Activated CD8-positive, alpha-beta memory T cell treated with anti-CD3 and anti-CD28 coated beads, Interleukin-2, amount 10 ng/mL, durations not matched to agents 7 days and 5 days (primary cell): ENCODE measurements at places on chromosomes 11 and 22. TPM values are rescaled to one million over a fixed set of nuclear protein-coding genes. Genes with fewer than 3 reads are reported as not detected.
A peak's percentile ranks its signal among the peaks of the same experiment; 100 is the strongest.

GRCh38 chr22:47233316-47234243 is 471.1 kb downstream of the TBC1D22A start:
- DNase-seq, result peak; percentile 12
- H3K4me3 ChIP-seq, result no peak overlapping the region
- no peaks in the 10 kb centered on the region for H3K36me3 ChIP-seq
- H3K4me1 ChIP-seq, result no peaks in the 10 kb centered on the region

Gene TIMM10
- total RNA-seq, result 74.5 TPM

- H3K4me1 ChIP-seq, result peaks cover 28% of the 10 kb centered on the region
- DNase-seq, result peak; percentile 87
- no peaks in the 10 kb centered on the region for H3K27me3 ChIP-seq
- peaks cover 8% of the 10 kb centered on the region for H3K36me3 ChIP-seq
- H3K4me3 ChIP-seq, result peak within 1 kb of the TSS; percentile 76
These were observed at the start of gene ARSA for GRCh38 chr22:50627642-50628542. Gene ARSA, minus strand, starts transcription at chr22:50628152. Its CDS starts 373 bp downstream, at chr22:50627779.

DNA sequence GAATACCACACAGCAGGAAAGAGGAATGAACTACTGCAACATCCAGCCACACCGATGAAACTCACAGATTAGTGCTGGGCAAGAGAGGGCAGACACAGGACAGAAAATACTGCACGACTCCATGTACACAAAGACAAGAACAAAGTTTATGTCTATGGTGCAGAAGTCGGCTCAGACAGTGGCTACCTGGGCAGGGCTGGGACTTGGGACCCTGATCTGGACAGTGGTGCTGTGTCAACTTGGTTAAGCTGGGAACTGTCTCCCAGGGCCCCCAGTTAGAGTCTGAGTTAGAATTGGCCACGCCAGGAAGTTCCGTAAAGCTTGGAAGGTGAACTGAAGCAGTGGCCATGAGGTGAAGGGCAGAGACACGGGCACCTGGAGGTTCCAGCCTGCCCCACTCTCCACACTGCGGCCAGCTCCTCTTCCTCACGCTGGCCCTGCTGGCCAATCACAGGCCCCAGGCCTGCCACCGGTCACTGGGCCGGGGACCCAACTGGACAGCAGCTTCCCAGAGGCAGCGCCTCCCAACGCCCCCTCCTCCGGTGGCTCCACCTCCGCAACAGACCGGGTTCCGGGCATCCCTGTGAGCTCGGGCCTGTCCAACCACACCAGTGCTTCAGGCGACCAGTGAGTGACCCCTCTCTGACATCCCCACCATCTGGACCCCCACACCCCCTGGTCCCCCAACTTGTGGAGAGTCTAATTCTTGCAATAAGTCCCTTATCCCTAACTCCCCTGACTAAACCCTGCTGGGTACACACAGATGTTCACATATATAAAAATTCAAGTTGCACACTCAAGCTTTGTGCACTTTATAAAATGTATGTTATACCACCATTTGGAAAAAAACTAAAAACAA is 93.7 kb downstream of the MICAL3 start:
- peaks cover under 1% of the 10 kb centered on the region for H3K36me3 ChIP-seq
- DNase-seq, result no peak
- H3K4me1 ChIP-seq, result peaks cover 16% of the 10 kb centered on the region
- no peak overlapping the region for H3K27ac ChIP-seq

GRCh38 chr11:65619281-65619928 is 3.8 kb downstream of the PCNX3 start:
- no peak for DNase-seq
- H3K36me3 ChIP-seq, result peaks cover 27% of the 10 kb centered on the region
- H3K27me3 ChIP-seq, result no peaks in the 10 kb centered on the region
- H3K4me1 ChIP-seq, result peaks cover 19% of the 10 kb centered on the region
- no peak overlapping the region for H3K27ac ChIP-seq

Gene FAM111B
- 42.7 TPM for total RNA-seq

GRCh38 chr22:40240686-40241085 is 63.0 kb downstream of the TNRC6B start:
- H3K27ac ChIP-seq, result peak overlapping the region; percentile 55
- DNase-seq, result no peak

Gene HBG1
- not detected for total RNA-seq

GRCh38 chr22:29032584-29032983 is 29.0 kb downstream of the C22orf31 start:
- peaks cover 10% of the 10 kb centered on the region for H3K4me1 ChIP-seq
- DNase-seq, result no peak
- peaks cover 70% of the 10 kb centered on the region for H3K27me3 ChIP-seq
- H3K36me3 ChIP-seq, result no peaks in the 10 kb centered on the region
- H3K4me3 ChIP-seq, result no peak overlapping the region

DNA sequence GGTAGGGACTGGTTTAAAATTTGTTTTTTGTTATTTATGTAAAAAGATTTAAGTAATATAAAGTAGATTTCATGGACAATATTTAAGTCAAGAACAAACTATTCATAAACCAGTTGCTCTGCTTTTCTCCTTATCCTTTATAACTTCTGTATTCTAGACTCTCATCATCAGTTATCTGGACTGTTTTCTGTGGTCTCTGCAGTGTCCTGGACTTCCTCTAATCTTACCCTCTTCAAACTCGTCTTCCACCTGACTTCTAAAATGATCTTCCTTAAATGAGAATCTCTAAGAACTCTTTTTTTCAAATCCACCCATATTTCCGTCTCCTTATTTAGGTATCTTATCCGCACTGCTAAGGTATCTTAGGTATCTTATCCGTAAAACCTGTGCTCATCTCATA is 8.1 kb downstream of the RRM1 start:
- H3K27ac ChIP-seq, result no peak overlapping the region
- no peaks in the 10 kb centered on the region for H3K27me3 ChIP-seq
- H3K36me3 ChIP-seq, result peaks cover 57% of the 10 kb centered on the region
- peaks cover 47% of the 10 kb centered on the region for H3K4me1 ChIP-seq
- no peak for DNase-seq
- H3K4me3 ChIP-seq, result no peak overlapping the region

DNA sequence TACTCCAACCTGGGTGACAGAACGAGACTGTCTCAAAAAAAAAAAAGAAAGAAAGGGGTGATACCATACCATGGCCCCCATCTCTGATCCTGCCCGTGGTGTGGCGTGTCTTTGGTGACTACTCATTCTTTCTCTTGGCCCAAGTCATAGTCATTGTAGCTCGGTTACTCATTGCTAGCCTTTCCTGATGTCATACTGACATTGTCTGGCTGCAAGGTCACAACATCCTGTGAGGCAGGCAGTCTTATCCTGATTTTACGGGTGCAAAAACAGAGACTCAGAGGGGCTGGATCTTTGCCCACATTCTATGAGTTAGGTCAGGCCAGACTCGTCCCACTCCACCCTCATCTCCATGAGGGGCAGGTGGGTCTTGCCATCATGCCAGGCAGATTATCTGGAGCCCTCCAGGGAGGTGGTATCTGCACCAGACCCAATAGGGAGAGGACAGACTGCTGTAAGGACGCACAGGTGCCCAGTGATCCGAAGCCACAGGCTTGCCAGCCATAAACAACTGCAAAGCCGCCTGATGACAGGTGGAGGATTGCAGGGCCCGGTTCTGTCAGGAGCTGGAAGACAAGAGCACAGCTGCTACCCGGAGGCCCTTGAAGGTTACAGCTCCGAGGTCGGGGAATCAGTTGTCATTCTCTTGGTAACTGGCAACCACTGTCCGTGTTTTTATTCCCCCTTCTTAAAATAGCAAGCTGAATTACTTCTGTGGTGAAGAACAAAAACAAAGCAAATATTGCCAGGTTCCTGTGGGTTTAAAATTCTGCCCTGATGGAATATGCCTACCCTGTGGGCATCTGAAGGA is 13.8 kb downstream of the TOM1 start:
- no peaks in the 10 kb centered on the region for H3K27me3 ChIP-seq
- peak; percentile 65 for DNase-seq
- H3K27ac ChIP-seq, result no peak overlapping the region
- H3K36me3 ChIP-seq, result no peaks in the 10 kb centered on the region
- peaks cover 51% of the 10 kb centered on the region for H3K4me1 ChIP-seq

Gene PDGFD
- total RNA-seq, result 0.12 TPM

GRCh38 chr22:35656284-35656752 is 8.1 kb downstream of the APOL6 start:
- H3K36me3 ChIP-seq, result peaks cover 90% of the 10 kb centered on the region
- no peak overlapping the region for H3K27ac ChIP-seq
- peaks cover 66% of the 10 kb centered on the region for H3K4me1 ChIP-seq
- H3K27me3 ChIP-seq, result no peaks in the 10 kb centered on the region

GRCh38 chr11:85863855-85864254 is 8.7 kb downstream of the CCDC83 start:
- H3K4me1 ChIP-seq, result no peaks in the 10 kb centered on the region
- H3K27ac ChIP-seq, result no peak overlapping the region
- H3K4me3 ChIP-seq, result no peak overlapping the region

DNA sequence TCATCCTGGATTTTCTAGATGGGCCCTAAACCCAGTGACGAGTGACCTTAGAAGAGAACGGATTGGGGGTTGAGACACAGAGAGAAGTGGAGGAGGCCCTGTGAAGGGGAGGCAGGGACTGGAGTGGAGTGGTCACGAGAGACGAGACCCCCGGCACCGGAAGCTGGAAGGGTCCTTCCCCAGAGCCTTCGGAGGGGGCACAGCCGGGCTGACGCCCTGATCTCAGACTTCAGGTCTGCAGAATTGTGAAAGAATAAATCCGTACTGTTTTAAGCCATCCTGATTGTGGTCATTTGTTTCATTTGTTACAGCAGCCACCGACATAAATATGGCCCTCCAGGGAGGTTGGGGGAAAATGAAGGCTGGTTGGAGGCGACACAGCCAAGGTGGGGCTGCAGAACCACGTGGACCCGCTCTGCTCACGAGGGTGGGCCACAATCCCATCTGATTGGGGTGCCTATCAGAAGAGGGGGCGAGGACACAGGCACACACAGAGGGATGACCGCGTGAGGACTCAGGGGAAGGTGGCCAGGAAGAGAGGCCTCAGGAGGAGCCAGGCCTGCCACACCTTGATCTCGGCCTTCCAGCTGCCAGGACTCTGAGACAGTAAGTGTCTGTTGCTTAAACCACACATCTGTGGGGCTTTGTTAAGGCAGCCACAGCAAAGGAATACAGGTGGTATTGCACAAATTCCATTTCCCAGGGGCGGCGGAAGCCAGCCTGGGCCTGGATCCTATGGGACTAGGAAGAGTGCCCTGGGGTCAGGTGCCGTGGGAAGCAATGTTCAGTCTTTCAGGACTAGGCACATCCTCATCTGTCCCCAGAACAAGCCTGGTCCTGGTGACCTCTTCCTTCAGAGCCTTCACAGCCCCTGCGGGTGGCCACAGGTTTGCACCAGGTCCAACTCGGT is 73.3 kb upstream of the SHANK2 start:
- H3K4me3 ChIP-seq, result no peak overlapping the region
- H3K27me3 ChIP-seq, result no peaks in the 10 kb centered on the region
- no peaks in the 10 kb centered on the region for H3K4me1 ChIP-seq
- no peak for DNase-seq

GRCh38 chr11:68338051-68338780 is 25.8 kb downstream of the LRP5 start:
- H3K27me3 ChIP-seq, result peaks cover 3% of the 10 kb centered on the region
- no peaks in the 10 kb centered on the region for H3K36me3 ChIP-seq
- H3K4me1 ChIP-seq, result peaks cover 63% of the 10 kb centered on the region
- peak overlapping the region; percentile 61 for H3K27ac ChIP-seq

GRCh38 chr11:112289588-112290492 is 29.2 kb upstream of the PLET1 start:
- peak overlapping the region; percentile 71 for H3K4me3 ChIP-seq
- peak; percentile 87 for DNase-seq
- peak overlapping the region; percentile 71 for H3K27ac ChIP-seq
- H3K36me3 ChIP-seq, result peaks cover 8% of the 10 kb centered on the region

Gene OR5A1
- total RNA-seq, result not detected

Gene SPTBN2
- total RNA-seq, result 0.52 TPM

DNA sequence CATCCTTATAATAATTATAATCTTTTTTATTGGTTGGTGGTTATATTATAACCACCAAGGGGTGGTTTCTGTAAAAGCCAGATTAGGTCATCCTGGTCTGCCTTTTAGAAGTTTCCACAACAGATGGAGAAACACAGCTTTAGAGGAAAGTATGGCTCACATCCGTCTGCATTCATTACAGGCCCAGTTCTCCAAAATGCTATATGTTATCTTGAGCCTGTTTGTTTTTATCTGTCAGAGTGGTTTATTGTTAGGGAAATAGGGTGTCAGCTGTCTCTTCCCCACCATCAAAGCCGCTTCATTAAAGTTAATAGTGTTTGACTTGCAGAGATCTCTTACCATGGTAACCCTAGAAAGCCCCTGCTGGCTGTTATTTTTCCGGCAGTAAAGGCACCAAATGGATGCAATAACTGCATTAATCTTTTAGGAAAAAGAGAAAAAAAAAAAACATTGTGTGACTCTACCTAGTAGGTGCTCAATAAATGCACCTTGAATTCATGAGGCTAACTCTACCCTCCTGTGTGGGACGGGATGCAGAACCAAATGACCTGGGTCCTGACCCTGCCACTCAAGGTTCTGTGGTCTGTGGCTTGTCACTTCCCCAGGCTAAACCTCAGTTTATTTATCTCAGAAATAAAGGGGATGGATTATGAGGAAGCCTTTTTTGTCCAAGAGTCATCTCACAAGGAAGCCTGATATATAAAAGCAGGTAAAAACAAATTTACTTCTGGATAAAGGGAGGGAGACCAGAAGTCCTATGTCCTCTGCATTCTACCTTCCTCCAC is 118.3 kb downstream of the WT1 start:
- DNase-seq, result no peak
- peaks cover 33% of the 10 kb centered on the region for H3K27me3 ChIP-seq
- H3K4me1 ChIP-seq, result peaks cover 18% of the 10 kb centered on the region
- H3K4me3 ChIP-seq, result no peak overlapping the region
- no peaks in the 10 kb centered on the region for H3K36me3 ChIP-seq

Gene CCDC87
- total RNA-seq, result 0.12 TPM

Gene MFNG
- total RNA-seq, result 220 TPM

Gene SELENOH
- total RNA-seq, result 114 TPM

GRCh38 chr22:44182588-44183286 is 2.0 kb downstream of the PARVG start:
- H3K27me3 ChIP-seq, result peaks cover 5% of the 10 kb centered on the region
- H3K4me1 ChIP-seq, result peaks cover 28% of the 10 kb centered on the region
- peaks cover 20% of the 10 kb centered on the region for H3K36me3 ChIP-seq
- peak overlapping the region; percentile 95 for H3K27ac ChIP-seq
- DNase-seq, result peak; percentile 86

Gene CLMP
- total RNA-seq, result not detected

Gene KIF18A
- 35.5 TPM for total RNA-seq

- H3K27me3 ChIP-seq, result no peaks in the 10 kb centered on the region
- H3K27ac ChIP-seq, result no peak overlapping the region
- no peak overlapping the region for H3K4me3 ChIP-seq
- no peak for DNase-seq
- H3K4me1 ChIP-seq, result peaks cover 43% of the 10 kb centered on the region
These were observed 102.7 kb downstream of the TRAF6 start for GRCh38 chr11:36407356-36407755.

Gene PLEKHB1
- 3.2 TPM for total RNA-seq
